ENCODE measurements at places on chromosomes 1 and 21.

DNA sequence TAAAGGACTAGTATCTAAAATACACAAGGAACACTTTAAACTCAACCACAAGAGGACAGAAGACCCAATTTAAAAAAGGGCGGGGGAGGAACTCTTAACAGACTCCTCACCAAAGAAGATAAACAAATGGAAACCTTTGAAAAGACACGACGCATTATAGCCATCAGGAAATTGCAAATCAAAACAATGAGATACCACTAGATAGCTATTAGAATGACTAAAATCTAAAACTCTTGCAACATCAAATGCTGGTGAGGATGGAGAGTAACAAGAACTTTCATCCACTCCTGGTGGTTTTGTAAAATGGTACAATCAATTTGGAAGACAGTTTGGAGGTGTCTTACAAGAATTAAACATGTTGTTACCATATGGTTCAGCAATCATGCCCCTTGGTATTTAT, 708.2 kb downstream of the BRINP3 start:
- DNase-seq = no peak

DNA sequence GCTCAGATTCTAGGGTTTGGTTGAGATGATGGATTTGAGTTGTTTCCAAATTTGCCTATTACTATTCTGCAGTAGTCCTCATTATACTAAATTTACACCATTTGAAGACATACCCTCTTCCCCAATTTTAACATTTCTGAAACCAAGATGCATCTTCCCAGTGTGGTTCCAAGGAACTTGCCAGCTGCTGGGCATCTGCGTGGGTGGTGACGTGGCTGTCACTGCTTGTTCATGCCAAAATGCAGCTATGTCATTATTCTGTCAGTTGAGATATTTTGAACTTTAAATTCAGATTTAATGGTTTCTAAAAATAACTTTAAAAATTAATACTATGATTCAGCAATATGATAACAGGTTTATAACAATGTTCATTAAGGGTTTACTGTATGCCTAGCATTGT, 1.2 kb downstream of the ZFP69 start:
- no peak for DNase-seq

DNA sequence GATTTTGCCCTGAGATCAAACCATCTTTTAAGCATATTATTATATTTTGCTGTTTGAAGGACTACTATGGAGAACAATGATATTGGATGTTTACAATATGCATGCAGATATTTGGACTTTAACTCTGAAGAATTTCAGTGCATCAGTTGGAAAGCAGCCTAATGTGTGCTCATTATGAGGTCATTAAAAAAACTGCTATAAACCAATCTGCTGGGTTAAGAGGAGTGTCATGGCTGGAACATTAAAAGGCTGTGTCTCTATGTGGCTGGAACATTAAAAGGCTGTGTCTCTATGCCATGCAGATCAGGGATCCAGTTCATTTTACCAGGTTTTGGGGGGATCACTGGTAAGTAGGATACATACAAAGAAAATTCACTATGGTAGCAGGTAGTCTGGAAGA, 77.6 kb downstream of the SPATA46 start:
- DNase-seq = peak; percentile 13

GRCh38 chr1:171055966-171056643, 34.6 kb upstream of the FMO3 start:
- peak; percentile 10 for DNase-seq

DNA sequence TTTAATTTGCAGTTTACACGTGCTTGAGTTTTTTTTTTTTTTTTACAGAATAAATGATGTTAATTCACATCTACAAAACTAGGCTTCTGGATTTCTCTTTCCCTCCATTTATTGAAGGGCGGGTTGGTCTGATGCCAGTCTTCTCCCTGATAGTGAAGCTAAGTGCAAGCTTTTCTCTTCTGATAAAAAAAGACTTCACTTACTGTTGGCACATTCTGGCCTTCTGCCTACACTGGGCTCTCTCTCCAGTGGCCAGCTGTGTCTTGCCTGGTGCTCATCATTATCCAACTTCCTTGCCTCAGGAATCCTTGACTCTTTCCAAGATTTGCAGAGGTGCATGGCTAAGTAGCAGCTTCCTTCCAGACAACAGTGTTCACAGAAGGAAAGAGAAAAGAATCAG, 7.6 kb upstream of the RAP1A start:
- DNase-seq = no peak

DNA sequence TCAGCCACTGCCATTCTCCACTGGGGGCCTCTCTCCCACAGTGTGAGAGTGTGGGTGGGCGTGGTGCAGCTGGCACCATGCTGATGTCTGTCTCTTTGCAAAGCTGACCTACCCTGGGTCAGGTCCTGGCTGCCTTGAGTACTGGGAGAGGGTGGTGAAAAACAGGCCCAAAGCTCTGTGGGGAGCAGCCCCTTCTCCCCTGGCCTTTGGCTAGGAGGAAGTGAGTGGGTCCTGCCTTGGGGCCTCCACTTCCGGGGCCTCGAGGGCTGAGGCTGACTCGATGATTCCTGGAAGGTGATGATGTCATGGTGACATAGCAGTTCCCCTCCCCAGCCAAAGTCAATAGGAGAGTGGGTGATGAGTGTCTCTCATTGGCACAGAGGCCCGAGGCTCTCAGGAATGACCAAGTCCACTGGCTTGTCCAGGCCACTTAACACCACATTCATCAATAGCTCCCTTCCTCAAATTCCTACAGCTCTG, 53.0 kb downstream of the IER5 start:
- DNase-seq = peak; percentile 96

DNA sequence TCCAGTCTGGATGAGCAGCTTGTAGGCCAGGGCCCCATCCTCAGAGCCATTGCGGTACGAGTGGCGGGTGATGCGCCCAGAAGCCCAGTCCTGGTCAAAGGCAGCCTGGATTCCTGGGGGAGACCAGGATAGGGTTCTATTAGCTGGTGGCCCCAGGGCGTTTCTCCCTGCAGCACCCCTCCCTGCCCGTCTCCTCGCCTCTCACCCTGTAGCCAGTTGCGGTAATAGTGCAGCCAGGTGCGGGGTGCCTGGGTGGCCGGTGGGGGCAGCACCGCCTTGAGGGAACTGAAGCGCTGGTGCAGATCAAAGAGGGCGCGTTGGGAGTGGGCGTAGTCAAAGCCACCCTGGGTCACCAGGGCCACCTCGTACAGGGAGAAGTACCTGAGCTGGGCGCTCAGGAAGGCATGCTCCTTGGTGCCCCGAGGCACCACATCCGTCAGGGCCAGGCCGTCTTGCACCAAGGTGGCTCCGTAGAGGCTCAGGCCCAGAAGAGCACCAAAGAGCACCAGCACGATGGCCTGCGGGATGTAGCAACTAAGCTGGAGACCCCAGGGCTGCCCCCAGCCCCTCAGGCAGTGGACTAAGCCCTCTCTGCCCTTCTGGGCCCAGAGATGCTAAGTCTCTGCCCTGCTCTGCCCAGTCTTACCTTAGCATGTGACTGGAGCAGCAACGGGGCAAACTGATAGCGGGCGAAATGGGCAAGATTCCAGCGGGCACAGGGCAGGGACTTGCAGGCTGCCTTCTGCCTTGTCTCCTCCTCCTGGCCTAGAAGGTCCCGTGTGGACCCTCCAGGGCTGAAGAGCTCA, 15.7 kb downstream of the PTCH2 start:
- no peak for DNase-seq
